ENCODE measurements at places on chromosomes 4 and X.

DNA sequence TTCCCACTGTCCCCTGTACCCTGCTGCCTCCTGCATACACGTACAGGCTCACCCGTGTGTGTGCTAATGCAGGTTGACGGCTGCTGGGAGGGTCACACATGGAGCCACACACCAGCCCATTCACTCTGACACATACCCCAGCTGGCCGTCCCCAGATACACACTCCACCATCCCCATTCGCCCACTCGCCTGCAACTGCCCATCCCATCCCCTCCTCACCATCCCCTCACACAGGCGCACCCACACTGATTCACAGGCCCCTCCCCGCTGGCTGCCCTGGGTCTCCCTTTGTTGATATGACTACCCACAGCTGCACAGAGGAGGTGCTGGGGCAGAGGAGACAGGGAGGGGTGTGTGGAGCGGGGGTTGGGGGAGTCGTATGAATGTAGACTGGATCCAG, 25.7 kb downstream of the PJA1 start:
- no peak for DNase-seq

DNA sequence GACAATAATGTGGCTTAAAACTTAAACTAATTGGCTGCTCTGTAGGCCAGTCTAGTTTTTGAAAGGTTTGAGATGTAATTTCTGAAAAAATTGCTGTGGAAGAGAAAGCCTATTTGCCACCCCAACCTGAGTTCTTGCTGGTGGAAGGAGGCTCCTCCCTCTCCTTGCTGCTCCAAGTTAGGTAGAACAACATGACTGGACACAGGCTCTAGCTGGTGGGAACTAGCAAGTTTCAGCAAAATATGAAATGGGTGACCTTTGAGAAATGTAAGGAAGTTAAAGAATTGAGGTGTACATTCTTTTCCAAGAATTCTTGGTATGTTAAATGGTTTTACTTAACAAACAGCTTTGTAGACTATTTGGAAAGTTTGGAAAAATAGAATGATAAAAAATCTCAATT, 8.0 kb downstream of the RPL34 start:
- DNase-seq = no peak

DNA sequence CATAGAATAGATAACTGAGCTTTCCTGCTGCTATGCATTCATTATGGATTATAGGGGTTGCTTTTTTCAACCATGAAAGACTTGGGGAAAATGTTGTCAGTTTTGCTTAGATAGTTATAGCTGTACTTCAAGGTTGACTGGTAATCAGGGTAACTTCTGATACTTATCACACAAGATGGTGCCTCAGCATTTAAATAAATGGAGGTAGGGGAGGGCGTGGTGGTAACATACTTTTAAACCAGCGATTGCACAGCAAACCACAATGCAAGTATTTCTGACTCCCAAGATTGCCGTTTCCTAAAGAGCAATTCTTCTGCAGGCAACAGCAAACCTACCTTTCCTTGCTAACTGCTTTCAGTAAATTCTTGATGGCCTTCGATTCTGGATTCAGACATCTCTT, 1.3 kb downstream of the CXCL10 start:
- no peak for DNase-seq

GRCh38 chr4:139786494-139787354, 121.1 kb downstream of the MGST2 start:
- no peak for DNase-seq

DNA sequence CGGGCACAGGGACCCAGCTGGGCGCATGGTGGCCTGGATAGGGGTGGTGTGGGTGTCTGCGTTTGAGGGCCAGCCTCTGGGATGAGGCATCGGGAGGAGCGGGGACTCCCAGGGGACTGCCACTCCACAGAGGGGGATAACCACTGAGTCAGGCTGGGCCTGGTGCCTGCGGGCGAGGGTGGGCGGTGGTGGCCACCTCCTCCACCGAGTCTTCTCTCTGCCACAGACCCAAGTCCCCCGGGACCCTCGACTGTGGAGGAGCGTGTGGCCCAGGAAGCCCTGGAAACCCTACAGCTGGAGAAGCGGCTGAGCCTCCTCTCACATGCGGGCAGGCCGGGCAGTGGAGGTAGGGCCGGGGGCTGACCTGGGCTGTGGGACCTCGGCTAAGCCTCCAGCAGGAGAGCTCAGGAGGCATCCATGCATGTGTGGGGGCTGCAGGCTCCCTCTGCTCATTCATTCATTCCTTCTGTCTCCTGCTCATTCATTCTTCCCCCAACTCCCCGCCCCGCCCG, 26.4 kb downstream of the DOK7 start:
- DNase-seq = no peak

- DNase-seq = no peak
Observed at GRCh38 chrX:118474586-118474985, 21.0 kb upstream of the DOCK11 start.

Data from effector memory CD4-positive, alpha-beta T cell (primary cell).